ENCODE measurements at places on chromosomes 3 and 15.

GRCh38 chr3:112984485-112984884, 6.3 kb upstream of the GTPBP8 start:
- DNase-seq, result no peak

GRCh38 chr3:76943058-76943457, 96.8 kb upstream of the ROBO2 start:
- no peak for DNase-seq

- DNase-seq, result no peak
These were observed 12.3 kb downstream of the IQCH start for GRCh38 chr15:67266870-67267269.

- DNase-seq, result no peak
These were observed 1.9 kb downstream of the UQCRC1 start for GRCh38 chr3:48607519-48607918.

- DNase-seq, result no peak
These were observed 3.4 kb downstream of the GATA2 start for GRCh38 chr3:128489674-128489926.

DNA sequence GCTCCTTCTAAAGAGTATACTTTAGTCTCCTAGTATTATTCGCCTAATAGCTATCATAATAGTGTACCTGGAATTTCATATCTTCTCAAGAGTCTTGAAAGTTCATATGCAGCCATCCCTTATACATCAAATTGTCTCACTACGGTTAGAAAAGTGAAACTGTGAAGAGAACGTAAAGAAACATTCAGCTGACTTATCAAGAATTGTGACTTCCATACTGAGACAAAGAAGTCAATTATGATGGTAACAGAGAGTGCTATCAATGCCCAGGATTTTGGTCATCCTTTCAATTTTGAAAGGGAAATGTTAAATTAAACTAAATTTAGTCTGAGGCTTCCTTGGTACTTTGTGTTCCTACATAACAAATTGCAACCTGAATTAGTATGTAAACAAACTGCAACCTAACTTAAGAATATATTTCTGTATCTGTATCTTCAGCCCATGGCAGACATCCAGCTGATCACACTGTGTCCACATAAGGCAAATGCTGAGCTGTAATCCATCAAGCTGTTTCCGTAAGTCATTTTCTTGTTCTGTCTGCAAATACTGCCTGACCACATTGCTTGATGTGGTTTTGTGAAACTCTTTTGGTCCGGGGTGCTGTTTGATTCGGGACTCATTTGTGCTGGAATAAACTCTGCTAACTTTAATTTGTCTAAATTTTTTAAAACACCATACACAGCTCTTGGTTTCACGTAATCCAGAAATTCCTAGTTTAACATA, 469.6 kb downstream of the SI start:
- DNase-seq, result no peak

All from stimulated activated CD4-positive, alpha-beta T cell treated with anti-CD3 and anti-CD28 coated beads, TNF-alpha, amount 100 ng/mL, for 24 hours (primary cell).